Activated effector memory CD4-positive, alpha-beta T cell treated with anti-CD3 and anti-CD28 coated beads, Interleukin-2, amount 50 U/mL, for 16 hours (primary cell): ENCODE measurements at places on chromosomes 7 and 10.

DNA sequence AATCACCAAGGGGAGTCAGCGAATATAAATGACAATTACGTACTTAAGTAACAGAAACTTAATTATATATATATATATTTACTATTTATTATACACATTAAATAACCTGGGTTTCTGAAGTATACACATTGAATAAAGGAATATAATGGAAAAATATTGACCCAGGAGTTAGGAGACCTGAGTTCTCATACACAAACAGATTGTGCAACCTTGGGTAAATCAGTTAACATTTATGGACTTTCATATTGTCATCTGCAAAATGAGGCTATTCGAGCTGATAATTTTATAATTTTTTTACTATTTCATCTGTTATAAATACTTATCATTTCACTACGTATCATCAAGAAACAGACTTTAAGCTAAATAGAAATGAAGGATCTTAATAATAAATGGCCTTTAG lies 75.1 kb upstream of the SRRM3 start:
- no peak for DNase-seq

GRCh38 chr7:39560408-39560807 lies 5.8 kb upstream of the YAE1 start:
- no peak for DNase-seq

- no peak for DNase-seq
Observed at GRCh38 chr7:99876491-99876890, 342 bp downstream of the OR2AE1 start.

DNA sequence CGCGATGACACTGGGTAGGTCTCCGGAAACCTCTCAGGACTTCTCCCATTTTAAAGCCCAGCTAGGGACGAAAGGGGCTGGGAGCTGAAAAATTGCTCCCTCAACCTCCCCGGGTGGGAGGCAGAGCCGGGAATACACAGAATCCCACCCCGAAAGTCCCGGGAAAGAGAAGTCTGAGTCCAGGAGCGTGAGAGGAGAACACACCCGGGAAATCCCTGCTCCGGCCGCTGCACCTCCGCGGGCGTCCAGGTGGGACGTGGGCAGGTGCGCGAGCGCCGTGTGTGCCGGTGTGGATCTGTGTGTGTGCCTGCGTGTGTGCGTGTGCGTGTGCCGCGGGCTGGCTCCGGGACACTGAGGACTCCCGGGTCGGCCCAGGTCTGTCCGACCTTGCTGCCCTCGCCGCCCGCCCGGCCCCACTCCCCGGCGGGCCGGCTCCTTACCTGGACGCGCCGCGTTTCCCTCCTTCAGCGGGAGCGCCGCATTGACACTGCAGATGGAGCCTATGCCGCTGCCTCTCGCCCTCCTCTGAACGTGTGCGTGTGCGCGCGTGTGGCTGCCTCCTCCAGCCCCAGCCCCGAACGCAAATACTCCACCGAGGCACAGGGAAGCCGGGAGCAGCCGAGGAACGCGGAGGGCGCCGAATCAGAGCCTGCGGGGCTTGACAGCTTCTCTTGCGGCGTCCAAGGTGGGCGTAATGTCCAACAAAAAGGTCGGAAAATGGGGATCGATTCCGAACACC lies at the start of gene PLXNA4:
PLXNA4 (minus strand) TSS at position 489 of the 739 bp plus-strand sequence. CDS start 67,777 bp downstream, outside the sequence.
- no peak for DNase-seq

DNA sequence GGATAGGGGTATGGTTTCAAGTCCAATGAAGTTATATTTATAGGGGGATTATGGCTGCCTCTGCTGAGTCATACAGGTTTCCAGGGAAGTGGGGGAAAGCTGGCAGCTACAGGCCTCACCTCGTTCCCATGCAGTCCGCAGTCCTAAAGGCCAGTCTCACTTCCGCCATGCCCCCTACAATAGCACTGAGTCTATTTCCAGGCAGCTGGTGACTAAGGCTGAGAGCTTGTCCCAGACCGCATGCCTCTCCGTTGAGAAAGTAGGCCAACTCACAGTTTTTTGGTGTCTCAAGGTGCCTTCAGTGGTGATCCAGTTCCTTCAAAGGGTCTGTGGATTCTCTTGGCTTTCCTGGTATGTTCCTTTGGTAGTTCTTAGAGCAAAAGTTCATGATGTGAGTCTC lies 203.9 kb upstream of the GLI3 start:
- no peak for DNase-seq

DNA sequence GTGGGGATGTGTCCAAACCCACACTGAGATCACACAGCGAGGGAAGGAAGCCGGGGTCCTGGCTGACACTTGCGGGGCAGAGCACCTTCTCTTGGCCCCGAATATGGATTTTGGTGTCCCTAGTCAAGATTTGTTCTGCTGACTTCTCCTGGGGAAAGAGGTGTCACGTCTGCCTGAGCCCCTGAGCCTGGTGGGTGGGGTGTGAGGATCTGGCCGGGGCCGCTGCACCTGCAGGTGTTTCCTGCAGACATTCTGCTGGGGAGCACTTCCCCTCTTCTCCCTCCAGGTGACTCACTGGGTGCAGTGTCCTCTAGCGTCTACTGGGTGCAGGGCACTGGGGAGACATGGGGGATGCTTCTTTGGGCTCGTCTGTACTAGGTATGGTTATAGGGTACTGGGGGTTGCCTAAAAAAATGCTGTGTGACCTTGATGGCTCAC lies 99.2 kb downstream of the GRK5 start:
- DNase-seq, result peak; percentile 87

GRCh38 chr7:146892151-146892550 lies 775.5 kb downstream of the CNTNAP2 start:
- DNase-seq, result no peak

DNA sequence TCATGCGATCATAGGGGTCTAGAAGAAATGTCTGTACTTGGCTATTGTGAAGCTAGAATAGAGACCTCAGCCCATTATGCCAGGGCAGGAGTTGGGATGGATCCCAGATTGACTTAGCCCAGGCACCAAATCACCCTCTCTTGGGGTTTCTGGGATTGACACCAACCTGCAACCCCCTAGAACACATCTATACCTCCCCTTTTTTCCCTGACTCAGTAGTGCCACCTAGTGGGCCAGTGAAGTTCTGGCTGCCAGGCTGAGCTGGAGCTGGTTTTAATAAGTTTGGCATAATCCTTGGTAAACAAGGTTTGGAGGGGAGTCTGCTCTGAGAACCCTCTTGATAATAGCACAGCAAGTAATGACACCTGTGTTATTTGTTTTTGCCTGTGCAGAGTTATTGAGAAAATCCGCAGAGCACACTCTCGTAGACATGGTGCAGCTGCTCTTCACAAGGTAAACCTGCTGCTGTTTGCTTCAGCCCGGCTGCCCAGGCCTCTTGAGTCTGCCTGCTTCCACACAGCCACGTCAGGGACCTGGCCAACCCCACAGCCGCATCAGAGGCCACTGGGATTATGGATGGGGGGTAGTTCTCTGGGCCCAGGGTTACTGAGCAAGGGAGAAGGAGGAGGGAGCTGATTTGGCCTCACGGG lies 43.3 kb upstream of the NFKB2 start:
- DNase-seq, result peak; percentile 87

- DNase-seq, result no peak
Observed at GRCh38 chr10:7027913-7028808, 382.7 kb downstream of the SFMBT2 start.

GRCh38 chr7:95011995-95012394 lies 104.6 kb downstream of the PPP1R9A start:
- DNase-seq, result no peak

- DNase-seq, result no peak
Observed at GRCh38 chr7:26369593-26369992, 77.9 kb downstream of the SNX10 start.
